ENCODE measurements at places on chromosomes 7 and 10.
A peak's percentile ranks its signal among the peaks of the same experiment; 100 is the strongest.

DNA sequence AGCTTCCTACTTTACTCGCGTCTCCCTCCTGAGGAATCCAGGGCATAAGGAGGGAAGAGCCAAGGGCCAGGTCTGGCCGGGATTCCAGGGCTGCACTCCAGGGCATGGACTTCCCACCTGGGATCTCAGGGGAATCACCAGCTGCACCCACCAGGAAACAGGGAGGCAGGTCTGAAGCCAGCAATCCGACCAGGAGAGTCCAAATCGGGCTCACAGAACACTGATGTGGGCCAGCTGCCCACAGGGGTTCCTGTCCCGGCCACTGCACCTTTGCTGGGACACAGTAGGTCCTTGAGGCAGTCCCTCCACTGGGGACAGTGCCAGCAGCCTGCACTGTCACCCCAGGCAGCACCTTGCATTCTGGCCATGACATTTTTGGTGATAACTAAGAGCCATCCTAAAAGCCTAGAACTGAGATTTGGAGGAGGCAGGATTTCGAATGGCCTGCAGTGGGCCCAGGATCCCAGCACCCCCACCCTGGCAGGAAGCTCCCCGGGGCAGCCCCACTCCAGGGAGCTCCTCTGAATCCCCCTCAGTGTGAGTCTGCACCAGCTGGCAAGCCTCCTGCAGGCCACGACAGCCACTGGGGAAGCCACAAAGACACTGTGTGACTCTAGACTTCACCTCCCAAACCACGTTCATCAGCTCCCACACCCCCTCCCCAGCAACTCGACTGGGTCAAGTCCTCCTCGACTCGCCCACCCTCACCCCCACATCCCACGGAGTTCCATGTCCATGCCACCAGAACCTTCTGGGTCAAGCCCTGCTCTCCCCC lies 71.5 kb upstream of the PPP2R2D start:
- no peak for DNase-seq

DNA sequence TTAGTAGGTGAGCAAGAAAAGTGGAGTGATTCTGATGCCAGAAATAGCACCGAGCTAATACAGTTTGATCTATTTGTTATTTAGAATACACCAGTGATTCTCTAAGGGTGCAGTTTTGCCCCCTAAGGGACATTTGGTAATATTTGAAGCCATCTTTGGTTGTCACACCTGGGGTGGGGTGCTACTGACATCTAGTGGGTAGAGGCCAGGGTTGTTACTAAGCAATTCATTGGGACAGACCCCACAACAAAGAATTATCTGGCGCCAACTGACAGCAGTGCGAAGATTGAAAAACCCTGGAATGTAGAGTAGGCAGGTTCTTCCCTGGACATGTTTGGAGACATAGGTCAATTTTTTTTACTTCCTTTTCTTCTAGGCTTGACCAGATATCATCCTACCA lies 14.6 kb downstream of the PALS2 start:
- DNase-seq: no peak

GRCh38 chr10:92972066-92972870 lies 88.3 kb upstream of the CYP26C1 start:
- DNase-seq: no peak

- DNase-seq: no peak
Measured at GRCh38 chr10:76558996-76559891, 1078.4 kb downstream of the KCNMA1 start.

DNA sequence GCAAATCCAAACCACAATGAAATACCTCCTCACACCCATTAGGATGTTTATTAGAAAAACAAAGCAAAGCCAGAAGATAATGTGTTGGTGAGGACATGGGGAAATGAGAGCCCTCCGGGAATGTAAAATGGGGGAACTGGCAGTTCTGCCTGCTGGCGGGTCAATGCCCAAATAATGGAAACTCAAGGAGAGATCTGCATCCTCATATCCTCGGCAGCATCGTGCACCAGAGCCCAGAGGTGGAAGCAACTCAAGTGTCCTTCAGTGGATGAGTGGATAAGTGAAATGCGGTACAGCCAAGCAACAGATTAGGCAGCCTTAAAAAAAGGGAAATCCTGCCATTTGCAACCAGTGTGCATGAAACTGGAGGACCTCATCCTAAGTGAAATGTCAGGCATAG lies 325.2 kb downstream of the WDR37 start:
- no peak for DNase-seq

DNA sequence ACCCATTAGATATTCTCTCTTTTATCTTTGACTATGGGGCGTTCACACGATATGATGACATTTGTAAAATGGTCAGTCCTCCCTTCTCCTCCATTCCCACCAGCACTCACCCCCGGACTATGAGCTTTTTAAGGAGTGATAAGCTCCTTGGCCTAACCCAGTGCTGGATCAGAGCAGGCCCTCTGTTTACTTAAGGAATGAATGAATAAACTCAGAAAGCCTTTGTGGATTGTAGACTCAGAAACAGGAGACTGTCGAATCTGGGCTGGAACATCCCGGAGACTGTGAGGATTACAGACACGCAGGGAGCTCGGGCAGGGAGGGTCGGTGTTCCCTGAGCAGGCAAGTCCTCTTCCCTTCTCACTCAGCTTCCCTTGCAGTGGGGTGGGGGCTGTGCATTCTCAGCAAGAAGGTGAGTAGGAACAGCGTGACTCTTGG lies 6.8 kb upstream of the ZCCHC24 start:
- DNase-seq: no peak

DNA sequence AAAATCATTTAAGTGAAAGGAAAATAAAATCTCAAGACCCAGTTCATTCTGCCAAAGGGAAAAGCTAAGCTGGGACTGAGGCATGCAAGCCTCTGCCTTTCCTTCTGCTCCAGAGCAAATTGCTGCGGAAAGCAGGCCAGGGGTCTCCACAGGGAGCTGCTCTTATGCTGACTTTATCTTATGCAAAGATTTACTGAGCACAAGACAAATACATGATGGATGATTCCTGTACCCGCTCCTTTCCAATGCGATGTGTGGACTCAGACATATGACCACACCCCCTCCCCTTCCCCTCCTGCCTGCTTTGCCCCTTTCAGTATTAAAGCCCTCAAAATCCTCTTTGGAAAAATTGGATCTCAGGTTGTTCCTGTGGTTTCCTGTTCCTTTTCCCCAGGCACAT lies 74.2 kb upstream of the INSIG1 start:
- no peak for DNase-seq

GRCh38 chr7:84088802-84089201 lies 105.8 kb downstream of the SEMA3A start:
- DNase-seq: no peak

DNA sequence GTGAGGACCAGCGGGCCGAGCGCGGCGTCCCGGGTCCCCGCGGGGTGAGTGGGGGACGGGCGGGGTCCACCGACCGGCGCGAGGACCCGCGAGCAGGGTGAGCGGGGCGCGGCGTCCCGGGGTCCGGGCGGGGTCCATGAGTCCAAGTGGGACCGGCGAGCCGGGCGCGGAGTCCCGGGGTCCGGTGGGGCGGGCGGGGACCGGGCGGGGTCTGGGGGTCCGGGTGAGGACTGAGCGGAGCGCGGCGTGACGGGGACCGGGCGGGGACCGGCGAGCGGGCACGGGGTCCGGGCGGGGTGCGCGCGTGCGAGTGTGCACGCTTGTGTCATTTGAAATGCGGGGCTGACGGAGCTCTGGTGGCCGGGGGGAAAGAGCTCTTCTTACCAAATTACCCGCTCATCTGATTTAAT lies 765 bp downstream of the CELF2 start:
- no peak for DNase-seq

GRCh38 chr7:17234030-17234397 lies 64.4 kb upstream of the AHR start:
- no peak for DNase-seq

GRCh38 chr10:78432583-78432982 lies 398.9 kb downstream of the RPS24 start:
- DNase-seq: no peak

DNA sequence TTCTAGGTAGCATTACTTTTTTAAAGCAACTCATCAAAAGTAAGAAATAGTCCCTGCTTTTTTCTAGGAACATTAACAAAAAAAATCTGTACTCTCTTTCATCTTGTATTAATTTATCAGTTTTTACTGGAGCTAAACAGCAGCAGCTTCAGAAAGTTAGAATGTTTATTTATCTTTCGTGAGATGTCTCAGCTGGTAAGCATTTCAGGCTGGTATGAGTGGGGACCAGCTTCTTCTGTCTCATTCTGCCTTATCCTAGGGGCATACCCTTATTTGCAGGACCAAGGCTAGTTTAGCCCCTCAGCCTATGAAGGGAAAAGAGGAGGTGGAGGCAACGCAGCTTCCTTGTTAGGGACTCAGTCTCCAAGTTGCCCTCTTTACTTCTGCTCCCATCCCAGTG lies 35.1 kb downstream of the LANCL2 start:
- no peak for DNase-seq

DNA sequence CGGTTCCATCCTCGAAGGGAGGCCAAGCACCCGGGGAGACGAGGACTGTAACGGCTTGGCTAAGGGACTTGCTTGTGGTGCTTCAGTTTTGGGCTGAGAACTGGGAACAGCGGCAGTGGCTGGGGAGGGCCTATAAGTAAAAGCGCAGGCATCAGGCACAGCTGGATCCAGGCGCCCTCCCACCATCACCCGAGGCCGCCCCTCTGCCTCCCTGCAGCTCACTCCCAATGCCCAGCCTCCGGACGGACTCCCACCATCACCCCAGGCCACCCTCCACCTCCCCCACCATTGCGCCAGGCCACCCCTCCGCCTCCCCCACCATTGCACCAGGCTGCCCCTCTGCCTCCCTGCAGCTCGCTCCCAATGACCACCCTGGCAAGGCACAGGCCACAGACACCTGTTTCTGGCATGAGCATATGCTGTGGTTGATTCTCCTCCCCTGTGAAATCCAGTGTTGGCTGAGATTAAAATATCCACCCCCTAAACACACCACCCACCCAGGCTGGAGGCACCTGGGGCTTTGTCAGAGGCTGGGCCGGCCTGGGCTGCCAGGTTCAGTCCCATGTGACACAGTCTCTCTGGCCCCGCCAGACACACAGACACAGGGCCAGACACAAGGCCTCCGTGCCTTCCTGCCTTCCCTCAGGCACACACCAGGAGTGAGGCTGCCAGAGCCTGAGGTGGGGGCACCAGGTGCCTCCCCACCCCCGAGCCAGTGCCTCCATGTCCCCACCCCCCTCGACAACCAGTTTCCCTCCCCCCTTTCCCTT lies 16.7 kb downstream of the MICALL2 start:
- DNase-seq: no peak

DNA sequence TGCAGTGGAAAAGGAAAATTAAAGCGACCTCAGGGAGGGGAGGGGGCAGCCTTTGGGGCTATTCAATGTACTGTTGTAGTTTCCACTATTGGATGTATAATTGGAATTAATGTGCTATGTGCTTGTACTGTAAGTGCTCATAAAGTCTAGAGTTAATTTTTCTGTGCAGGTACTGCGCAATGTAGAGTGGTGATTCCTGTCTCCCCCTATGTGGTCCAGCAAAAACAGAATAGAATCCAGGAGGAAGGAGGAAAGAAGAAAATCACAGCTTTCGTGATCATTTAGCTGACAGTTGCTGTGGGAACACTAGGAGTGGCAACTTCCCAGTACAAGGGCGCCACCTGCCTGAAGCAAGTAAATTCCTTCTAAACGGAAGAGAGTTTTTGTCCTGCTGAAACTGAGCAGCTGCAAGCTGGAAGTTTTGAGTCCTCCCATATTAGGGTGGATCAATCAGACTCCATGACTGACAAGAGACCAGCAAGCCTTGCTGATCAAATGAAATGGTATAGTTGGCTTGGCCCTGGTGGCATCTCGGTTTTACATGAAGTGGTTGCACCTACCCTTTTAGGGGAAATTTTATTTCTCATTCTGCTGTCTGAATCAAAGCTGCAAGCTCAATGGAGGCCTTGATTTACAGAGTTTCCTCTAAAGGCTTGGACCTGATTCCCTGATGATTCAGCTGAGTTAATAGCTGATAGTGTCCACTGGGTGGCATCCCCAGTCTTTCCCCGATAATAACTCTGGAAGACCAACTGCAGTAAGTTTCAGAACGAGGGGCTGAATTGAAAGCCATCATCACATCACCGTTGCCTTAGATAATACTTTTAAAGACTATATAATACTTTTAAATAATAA lies 299.8 kb downstream of the HGF start:
- no peak for DNase-seq

GRCh38 chr7:27154901-27155815 lies 1.3 kb downstream of the HOXA7 start:
- no peak for DNase-seq

- no peak for DNase-seq
Measured at GRCh38 chr7:7017707-7018280, 164.6 kb upstream of the C1GALT1 start.

DNA sequence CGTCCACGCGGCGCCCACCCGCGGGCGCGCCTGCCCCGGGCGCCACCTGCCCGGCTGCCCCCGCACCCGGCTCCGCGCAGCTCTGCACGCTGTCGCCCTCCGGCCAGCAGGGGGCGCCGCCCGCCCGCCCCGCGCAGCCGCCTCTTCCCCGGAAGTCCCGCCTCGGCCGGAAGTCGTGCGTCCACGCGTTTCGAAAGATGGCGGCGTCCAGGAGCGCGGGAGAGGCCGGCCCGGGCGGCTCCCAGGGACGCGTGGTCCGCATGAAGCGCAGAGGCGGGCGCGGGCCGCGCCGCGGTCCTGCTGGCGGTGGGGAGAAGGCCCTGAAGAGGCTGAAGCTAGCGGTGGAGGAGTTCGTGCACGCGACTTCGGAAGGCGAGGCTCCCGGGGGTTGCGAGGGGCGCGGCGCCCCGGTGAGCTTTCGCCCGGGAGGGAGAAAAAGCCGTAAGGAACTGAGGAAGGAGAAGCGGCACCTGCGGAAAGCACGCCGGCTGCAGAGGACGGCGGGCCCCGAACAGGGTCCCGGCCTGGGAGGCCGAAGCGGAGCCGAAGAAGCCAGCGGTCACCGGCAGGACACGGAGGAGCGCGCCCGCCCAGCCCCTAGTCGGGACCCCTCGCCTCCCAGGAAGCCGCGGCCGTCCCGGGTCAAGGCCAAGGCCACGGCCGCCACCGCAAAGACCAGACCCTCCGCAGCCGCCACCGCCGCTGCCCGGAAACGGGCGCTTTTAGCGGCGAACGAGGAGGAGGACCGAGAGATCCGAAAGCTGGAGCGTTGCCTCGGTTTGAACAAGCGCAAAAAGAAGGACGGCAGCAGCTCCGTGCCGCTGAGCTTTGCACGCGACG lies at the start of gene NOM1:
Gene NOM1, plus strand, starts transcription at position 172 of the 840 bp plus-strand sequence. Its CDS starts 26 bp downstream, at position 198.
- peak; percentile 69 for DNase-seq

DNA sequence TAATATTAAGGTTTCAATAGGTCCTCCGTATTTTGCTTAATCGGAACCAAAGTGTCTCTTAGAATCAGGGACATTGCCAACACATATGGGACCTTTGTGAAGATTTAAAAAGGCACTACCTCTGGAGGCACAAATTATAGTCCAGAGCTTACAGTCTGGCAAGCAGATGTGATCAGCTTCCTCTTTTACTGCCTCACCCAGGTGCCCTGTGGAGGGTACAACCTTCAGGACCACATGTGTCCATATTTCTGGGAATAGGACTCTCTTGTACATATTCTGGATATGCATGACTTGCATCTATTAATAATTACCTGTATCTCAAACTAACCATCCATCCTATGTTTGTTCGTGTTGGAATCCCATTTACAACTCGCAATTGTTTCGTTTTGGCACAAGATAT lies 60.0 kb downstream of the HGF start:
- DNase-seq: no peak
